ENCODE measurements at places on chromosomes 12 and 14.
A peak's percentile ranks its signal among the peaks of the same experiment; 100 is the strongest.

DNA sequence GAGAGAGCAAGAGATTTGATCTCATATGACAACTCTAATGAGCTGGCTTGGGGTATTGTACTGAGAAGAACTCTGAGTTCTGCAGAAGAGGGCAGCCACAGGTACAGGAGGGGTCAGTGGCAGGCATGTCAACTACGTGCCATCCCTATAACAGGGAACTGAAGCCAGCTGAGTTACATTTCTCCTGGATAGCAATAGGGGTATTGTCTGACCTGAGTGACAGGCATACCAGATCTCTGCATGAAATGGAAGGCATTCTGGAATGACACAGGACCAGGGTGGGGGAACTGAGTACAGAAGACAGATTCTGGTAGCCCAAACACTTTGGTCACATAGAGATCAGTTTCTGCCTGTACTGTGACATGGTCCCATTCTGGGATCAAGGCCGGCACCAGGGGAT is 35.8 kb downstream of the EFCAB11 start:
- no peak for DNase-seq

- DNase-seq: no peak
These were observed 2.4 kb upstream of the A2M start for GRCh38 chr12:9118158-9118557.

DNA sequence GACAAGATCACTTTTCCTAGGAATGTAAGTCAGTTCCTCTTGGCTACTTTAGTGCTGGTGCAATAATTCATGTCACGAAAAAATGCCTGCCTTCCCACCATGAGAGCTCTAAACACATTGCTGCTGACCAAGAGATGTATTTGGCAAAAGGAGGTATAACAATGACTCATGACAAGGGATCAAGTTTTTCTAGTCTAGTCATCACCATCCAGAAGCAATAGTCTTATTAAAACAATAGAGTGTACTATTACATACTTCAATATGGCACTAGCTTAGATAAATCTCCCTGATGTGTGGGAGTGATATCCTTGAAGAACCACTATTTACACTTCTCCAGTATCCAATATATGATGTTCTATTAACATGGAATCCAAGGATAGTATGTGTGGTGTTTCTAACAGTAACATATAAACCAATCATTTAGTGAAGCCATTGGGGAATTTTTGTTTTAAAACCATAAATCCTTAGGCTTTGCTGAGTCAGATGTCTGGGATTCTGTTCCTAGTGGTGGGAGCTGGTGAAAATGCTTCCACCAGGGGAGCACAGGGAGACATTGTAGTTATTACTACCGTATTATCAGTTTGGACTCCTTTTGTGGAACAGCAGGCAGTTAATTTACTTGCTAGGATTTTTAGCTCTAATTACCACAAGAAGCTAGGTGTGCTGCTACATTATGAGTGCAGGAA is 1387.5 kb downstream of the LRFN5 start:
- no peak for DNase-seq

- no peak for DNase-seq
These were observed 32.7 kb upstream of the SNX6 start for GRCh38 chr14:34662561-34663088.

DNA sequence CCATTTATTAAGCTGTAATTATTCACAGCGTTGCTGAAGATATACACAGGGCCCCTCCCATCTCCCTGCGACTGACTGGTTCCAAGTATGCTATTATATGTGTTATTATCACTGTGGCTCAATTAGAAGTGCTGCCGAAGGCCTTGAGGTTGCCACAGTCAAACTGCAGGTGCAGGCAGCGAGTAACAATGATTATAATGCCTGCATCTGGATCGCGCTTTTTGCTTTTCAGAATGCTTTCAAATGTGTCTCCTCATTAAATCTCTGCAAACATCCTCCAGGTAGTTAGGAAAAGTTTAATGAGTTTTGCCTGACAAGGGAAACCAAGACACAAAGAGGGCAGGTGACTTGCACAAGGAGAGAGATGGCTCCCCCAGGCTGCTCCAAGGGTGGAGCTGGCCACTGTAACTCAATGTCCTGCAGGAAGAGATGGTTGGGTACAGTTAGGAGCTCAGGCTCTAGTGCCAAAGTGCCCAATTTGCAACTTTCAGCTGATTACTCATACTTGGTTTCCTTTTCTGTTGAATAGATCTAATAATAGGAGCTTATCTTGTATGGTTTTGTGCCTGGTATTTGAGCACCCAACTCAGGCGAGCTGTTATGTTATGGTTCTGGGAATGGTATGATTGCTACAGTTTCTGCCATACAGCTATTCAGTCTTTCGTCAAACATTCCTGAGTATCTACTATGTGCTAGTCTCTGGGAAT is 1.7 kb upstream of the SYNE3 start:
- no peak for DNase-seq

DNA sequence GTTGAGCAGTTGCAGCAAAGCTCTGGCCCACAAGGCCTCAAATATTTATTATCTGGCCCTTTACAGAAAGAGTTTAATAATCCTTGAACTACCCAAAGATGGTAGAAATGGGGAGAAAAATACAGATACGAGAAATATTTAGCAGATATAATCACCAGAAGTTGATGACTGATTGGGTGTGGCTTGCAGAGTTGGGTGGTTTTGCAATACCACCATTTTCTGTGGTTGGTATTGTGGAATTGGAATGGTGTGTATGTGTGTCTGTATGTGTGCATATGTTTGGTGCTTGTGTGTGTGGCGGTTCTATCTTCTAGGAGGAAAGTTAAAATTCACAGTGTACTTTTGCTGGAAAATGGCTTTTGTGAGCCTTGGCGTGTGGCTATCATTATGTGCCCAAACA is 85.4 kb upstream of the MANSC4 start:
- DNase-seq: no peak

- DNase-seq: no peak
These were observed 66.8 kb upstream of the CFL2 start for GRCh38 chr14:34781242-34781641.

GRCh38 chr12:112359290-112359689 is 22.9 kb downstream of the HECTD4 start:
- DNase-seq: no peak

- no peak for DNase-seq
These were observed 2.2 kb downstream of the NAB2 start for GRCh38 chr12:57090924-57091637.

DNA sequence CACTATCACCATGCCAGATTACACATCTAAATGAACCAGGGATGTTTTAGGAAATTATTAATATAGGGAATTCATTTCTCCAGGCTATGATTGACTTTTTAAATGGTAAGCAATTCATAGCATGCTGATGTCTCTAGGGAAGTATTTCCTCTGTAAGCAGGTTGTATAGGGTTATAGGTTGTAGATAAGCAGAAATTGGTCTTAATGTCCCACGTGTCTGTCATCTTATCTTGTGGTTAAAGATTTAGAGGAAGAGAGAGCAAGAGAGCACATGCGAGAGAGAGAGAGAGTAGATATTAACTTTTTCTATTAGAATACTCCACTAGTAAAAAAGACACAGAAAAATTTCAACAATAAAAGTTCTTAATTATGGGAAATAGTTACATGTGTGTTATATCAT is 32.6 kb downstream of the TRHDE start:
- DNase-seq: no peak

GRCh38 chr14:81561084-81561775 is 27.6 kb upstream of the SEL1L start:
- no peak for DNase-seq

DNA sequence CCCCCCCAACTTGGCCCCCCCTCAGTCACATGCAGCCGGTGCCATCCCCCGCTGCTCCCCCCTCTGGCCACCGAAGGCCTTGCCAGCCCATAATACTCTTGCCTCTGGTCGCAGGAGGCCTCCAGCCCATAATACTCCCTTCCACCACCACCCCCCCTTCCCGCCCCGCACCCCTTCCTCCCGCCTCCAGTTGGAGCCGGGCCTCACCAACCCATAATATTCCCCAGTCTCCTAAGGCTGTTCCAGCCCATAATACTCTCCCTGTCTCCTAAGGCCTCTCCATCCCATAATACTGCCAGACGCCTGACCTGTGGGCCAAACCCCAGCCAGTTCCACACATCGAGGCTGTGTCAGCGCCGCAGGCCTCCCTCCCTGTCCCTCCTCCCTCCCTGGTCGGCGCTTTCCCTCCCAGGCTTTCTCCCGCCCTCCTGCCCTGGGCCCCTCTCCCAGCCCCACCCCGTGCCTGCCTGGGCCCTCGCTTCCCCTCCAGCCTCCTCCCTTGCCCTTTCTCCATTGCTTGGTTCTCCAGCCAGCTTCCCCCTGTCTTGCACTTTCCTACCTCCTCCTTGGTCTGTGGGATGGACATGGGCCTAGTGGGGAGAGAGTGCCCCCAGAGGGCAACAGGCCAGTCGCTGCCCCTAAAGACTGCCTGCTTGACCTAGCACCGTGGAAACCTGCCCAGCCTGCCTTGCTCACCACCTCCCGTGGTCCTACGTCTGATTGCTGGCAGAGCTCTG is 6.8 kb upstream of the CHD4 start:
- peak; percentile 90 for DNase-seq

DNA sequence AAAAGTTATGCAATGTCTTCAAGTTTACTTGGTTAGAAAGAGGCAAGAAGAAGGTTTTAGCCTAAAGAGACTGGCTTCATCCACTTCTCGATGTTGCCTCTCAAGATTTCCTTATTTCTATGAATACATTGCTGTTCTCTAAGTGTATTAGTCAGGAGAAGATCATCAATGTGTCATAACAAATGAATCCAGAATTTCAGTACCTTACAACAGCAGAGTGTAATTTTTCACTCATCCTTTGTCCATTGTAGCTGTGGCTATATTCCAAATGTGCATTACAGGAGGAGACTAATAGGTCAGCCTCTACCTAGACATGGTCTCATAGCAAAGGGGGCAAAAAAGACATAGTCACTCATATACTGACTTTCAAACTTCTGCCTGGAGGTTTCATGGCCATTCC is 579.1 kb downstream of the PRKD1 start:
- DNase-seq: no peak

DNA sequence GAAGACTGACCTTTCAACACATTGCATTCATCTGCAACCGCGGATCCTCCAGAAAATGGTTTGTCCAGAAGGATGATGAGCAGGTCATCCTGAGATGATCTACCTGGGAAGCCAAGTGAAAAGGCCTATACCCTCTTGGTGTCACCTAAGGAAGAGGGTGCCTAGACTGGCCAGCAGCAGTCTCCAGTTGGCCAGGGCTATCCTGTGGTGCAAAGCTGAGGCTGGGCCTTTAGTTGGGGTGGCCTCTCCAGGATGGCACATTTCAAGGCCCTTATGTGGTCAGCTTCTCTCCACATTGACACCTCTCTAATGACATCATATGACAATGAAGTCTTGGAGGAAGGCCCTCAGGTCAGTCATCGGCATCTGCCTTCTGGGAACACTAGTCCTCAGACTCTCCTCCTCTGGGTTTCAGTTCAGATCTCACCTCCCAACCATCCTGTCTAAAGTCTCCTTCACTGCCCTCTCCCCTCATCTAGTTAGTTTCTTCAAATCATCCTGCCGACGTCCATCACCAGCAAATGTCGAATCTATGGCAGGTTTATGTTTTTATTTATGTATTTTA is 3.3 kb upstream of the SLC22A17 start:
- no peak for DNase-seq

DNA sequence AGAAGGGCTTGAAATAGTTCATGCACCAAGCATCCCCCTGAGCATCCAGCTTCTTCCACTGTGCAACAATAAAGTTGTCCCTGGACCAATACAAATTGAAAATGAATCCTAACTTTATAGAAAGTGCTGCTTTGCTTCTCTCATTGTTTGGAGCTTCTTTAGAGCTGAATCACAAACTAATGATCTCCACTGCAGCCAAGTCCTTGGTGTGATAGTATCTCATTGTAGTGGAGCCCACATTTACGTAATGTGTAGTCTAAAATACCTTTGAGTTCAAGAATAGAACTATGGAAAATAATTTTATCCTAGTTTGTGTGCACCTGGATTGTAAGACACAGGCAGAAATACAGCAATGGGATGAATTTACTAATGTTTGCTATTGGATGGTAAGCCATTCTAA is 319.9 kb downstream of the EGLN3 start:
- DNase-seq: no peak

DNA sequence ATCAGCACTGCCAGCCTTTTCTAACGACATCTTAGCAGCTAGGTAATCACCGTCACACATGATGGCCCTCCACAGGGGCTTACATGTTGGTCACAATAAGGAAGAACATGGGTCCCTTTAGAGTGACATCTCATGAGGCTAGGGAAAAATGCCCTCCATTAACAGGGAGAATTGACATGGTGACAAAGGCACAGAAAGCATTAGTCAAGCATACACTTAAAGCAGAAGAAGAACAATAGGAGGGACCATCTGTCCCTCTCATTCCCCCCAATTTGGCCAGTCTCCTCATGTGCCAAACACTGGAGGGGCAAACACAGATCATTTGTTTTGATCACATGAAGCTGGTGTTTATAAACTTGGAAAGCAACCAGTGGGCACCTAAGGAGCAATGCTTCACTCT is 78.0 kb downstream of the GRIP1 start:
- no peak for DNase-seq

DNA sequence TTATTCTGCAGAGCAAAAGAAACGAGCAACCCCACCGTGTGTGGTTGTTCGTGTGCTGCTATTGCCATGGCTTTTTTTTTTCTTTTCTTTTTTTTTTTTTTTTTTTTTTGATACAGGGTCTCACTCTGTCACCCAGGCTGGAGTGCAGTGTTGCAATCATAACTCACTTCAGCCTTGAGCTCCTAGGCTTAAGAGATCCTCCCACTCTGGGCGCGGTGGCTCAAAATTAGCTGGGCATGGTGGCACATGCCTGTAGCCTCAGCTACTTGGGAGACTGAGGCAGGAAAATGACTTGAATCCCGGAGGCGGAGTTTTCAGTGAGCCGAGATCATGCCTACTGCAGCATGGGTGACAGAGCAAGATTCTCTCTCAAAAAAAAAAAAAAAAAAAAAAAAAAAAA is 144.2 kb downstream of the ESR2 start:
- DNase-seq: no peak

DNA sequence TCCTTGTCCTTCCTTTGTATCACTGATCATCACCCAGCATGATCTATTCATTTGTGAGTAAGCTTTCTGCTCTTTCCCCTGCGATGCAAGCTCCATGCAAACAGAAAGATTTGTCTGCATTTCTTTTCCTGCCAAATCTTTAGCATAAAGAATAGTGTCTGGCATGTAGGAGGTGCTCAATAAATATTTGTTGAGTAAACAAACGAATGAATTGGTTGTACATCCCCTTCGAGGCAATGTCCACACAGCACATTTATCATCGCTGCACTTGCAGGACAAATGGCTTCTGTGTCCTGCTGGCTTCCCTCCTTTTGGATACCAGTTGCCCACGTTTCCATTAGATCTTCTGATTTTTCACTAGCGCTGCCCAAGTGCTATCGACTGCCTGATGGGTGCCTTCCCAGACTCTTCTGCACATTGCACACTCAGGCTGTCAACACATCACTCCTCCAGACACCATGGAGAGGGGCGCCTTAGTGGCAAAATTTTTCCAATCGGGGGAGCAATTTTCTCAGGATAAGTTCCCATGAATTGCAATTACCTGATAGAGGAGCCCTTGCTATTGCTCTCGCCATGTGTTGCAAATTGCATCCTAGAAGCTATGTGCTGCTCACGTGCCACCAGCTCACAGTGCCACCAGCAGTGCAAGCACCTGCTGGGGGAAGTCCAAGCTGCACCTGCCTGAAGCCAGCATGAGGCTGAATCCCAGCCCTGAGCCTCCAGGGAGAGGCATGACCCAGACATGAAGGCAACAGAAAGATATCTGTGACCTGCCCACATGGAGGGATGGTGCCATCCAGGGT is 206.6 kb downstream of the KIF26A start:
- DNase-seq: peak; percentile 78

GRCh38 chr12:22164139-22164538 is 118.1 kb downstream of the CMAS start:
- no peak for DNase-seq

GRCh38 chr12:75725521-75726111 is 214.2 kb upstream of the KRR1 start:
- DNase-seq: peak; percentile 24

- no peak for DNase-seq
These were observed 170.6 kb upstream of the PWP1 start for GRCh38 chr12:107514887-107515445.
